ENCODE measurements at places on chromosomes 2 and 18. TPM values are rescaled to one million over a fixed set of nuclear protein-coding genes. Genes with fewer than 3 reads are reported as not detected.

- no peak for DNase-seq
These were observed 16.5 kb downstream of the AFTPH start for GRCh38 chr2:64540615-64541014.

- DNase-seq: no peak
These were observed 26.9 kb downstream of the MBP start for GRCh38 chr18:77105680-77106079.

DNA sequence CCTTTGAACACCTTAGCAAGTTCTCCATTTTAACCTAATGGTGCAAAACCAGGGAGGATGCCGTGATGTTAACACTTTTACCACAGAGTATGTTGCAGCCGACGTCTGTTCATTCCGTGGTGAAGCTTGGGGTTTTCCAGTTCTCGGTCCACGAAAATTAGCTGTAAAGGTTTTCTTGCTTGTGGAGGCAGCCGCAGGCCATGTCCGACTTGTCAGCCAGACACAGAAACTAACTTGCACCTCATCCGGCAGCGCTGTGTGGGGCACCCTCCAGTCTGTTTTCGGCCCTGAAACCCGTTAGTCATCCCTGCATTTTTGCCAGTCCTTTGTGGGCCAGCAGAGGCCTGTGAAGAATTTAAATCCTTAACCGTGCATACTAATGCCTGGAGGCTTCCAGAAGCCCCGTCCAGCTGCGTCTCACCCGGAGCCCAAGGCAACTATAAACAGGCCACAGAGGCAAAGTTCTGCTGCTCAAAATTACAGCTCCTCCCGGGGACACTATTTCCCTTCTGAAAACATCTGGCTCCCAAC is 70.6 kb downstream of the SH3YL1 start:
- DNase-seq: no peak

DNA sequence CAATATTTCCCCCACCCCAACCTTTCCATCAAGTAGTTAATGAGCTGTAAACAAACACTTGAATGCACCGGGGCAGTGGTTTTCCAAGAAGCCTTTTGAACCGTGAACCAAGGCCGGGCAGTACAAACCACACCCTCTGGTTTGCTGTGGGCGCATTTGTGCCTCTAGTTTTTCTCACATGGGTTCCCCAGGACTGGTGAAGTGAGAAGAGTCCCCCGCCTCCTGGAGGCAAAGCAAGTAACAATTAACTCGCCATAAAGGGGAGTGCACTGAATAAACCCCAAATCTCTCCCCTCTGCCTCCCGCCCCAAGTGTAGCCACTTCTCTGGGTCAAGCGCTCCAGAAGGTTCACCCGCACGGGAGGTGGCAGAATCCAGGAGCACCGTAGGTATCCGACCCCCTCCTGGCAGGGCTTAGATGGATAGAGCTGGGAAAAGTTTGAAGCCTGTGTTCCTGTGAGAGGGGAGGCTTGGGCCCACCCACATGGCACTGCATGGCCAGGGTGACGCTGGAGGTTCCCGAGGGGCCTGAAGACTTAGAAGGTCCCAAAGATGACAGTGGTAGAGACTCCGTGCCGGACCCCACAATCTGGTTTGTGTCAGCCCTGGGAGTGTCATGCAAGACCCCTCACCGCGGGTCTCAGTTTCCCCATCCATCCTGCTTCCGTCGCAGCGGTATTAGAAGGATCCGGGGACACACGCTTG is 182.2 kb downstream of the SMAD2 start:
- no peak for DNase-seq

DNA sequence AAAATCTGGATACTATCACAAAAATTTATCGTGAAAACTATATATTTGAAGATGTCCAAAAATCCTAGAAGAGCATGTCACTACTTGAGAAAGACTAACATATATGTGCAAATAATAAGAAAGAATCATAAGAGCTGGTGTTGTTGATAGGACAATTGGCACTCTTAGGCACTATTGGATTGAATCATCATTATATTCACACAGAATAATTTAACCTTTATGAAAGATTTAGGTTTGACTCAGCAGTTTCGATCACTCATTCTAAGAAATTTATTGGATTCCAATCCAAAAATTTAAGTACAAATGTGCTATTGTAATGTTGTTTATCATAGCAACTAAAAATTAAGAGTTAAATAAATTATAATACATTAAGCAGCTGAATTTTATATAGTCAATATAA is 503.6 kb downstream of the SPAG16 start:
- DNase-seq: no peak

DNA sequence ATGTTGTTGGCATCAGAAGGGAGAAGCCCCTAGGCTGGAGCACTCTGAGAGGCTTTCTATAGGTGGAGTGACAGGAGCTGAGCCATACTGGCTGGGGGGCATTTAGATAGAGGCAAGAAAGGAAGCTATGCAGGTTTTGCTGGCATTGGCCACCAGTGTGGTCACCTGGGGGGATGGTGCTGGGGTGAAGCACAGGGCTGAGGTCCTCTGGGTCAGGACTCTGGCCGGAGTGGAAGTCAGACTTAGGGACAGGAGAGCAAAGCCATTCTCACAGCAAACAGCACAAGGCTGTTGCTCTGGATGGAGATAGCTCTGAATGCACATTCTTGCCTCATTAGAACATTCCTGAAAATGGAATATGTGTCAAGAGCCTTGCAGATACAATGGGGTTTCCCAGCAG is 47.4 kb downstream of the NTSR2 start:
- DNase-seq: no peak

SIX3 gene
- not detected for total RNA-seq

GRCh38 chr18:55302167-55302833 is 285.7 kb downstream of the TCF4 start:
- no peak for DNase-seq

ATP6V1B1 gene
- total RNA-seq: not detected

FBXO48 gene
- total RNA-seq: 1.6 TPM

GRCh38 chr2:19355014-19355405 is 3.4 kb downstream of the OSR1 start:
- no peak for DNase-seq

DNA sequence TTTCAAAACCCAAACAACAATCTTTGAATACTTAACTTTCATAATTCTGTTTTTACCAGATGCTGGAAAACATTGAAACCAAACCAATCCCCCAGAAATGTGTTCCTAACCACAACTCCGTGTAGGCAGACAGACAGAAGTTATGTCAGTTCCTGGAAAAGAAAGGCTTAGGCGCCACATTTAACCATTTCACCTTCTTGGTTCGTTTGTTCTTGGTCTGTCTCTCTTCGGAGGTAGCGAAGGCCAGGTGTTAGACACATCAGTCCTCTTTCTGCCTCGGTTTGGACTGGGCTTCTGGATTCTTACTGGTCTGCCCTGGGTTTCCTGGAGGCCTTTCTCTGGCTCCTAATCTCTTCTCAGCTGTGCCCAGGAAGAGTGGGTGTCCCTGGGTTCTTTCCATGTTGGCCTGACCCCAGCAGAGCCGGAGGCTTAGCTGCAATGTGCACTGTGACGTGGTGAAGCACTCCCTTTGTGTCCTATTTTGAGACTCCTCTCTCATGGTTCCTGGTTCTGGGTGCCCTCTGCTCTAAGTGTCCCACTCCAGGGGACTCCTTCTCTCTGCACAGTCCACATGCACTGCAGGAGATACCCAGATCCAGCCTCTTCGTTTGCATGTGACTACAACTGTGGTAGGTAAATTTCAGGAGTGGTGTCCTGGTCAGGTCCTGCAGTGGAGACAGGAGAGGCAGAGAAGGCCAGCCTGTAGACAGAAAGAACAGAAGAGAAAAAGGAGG is 23.1 kb upstream of the RAB31 start:
- no peak for DNase-seq

DNA sequence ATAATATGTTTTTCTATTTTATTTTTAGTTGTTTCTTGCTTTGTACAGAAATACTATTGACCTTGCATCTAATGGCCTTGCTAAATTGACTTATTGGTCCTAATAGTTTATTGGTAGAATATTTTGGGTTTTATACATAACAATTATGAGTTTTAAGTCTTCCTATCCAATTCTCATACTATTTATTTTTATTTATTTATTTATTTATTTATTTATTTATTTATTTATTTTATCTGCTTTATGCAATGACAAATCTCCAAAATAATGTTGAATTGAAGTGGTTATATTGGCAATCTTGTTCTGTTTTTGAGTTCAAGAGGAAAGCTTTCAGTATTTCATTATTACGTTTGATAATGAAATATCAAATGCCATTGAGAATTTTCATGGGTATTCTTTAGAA is 488.3 kb downstream of the CDH2 start:
- DNase-seq: no peak

- no peak for DNase-seq
These were observed 6.5 kb upstream of the COBLL1 start for GRCh38 chr2:164847981-164848741.

DNA sequence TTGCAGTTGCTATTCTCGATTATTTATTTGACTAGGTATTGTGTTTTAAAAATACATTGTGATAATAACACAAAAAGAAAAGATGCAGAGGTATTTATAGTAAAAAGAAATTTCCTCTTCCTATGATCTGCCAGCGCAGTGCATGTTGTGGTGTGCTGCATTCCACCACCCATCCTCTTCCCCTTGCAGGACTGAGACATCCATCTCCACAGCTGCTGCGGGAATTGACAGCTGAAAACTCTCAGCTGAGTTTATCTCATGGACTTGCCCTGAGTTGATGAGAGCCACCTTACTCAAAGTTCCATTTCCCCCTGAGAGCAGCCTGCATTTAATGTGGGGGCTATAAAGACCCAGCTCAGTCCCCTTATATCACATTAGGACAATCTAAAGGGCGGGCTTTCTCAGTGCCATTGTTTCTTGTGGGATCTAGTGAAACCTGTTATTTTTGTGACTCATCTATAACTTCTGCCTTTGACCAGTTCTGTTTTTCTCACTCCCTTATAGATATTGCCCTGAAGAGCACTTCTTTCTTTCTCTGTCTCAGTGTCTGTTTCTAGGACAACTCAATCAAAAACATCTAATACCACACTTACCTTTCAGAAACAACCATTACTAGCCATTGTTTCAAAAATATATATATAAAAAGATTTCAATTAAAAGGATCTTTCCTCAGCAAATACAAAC is 698.5 kb downstream of the NR4A2 start:
- DNase-seq: no peak

- DNase-seq: no peak
These were observed 46.7 kb downstream of the GPC1 start for GRCh38 chr2:240482141-240482540.

DNA sequence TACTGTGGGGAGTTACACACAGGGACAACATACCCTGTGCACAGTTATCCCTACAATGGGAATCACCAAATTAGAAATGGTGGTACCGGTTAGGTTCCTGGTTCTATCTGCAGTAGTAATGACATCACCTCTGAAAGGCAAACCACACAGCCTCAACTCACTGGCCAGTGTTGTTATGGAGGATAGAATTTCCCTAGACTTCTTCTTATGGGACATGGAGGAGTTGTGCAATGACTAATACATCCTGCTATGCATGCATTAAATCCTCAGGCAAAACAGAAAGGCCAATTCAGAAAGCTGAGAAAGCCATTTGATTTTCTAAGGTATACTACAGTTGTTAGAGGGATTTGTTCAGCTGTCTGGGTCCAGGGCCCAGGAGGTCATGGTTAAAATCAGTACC is 439.3 kb downstream of the TMX3 start:
- no peak for DNase-seq

GRCh38 chr18:3110034-3110752 is 97.2 kb upstream of the LPIN2 start:
- DNase-seq: no peak

DNA sequence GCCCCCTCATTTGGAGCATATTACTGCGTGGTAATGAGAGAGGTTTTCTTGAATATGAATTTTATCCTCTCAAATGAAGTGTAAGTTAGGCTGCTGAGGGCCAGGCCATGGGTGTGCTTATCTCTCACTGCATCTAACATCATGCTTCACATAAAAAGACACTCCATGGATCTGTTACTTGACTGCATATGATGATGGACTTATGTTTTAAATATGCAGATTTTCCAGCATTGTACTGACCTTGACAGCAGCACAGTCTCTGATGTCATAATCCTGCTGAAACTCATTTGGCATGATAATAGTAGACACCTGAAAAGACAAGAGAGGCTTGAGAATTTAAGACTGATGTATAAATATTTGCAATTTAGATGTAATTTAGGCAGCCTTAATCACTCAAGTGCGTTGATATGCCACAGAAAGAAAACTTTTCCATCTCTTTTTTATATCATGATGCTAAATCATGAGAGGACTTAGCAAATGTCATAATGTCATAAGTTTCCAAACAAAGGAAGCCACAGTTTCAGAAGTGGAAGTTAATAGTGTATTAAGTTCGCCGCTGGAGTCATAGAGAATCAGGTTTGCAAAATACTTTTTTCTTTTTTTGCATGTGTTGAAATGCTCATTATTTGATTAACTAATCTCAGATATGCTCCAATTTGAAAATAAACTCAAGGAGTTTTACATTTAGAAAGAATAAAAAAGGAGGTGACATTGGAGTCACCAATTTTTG is 62.7 kb upstream of the CD302 start:
- DNase-seq: no peak

Measured in endothelial cell (in vitro differentiated cells).